ENCODE measurements at places on chromosomes 12 and 14.

DNA sequence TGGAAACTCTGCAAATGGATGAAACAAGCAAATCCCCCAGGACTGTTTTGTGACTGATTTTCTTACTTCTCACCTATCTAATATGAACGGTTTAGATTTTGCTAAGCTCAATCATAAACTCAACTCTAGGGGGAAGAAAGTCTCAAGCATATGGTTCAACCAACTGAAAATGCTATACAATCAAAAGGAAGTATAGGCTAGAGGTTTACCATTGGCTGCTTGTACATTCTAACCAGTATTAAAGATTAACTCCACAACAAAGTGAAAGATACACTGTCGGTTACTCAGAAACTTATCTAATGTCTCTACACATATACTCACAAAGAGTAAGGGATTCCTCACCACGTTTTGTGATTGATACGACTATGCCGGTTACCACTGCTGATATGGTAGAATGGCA lies 281.8 kb upstream of the SOX5 start:
- no peak for DNase-seq

- DNase-seq = peak; percentile 33
These were observed 131.5 kb downstream of the GPR135 start for GRCh38 chr14:59333668-59334067.

- no peak for DNase-seq
These were observed 538.7 kb upstream of the TMEM132C start for GRCh38 chr12:127728285-127728684.

- DNase-seq = no peak
These were observed 211.7 kb upstream of the FKBP4 start for GRCh38 chr12:2583091-2583497.

DNA sequence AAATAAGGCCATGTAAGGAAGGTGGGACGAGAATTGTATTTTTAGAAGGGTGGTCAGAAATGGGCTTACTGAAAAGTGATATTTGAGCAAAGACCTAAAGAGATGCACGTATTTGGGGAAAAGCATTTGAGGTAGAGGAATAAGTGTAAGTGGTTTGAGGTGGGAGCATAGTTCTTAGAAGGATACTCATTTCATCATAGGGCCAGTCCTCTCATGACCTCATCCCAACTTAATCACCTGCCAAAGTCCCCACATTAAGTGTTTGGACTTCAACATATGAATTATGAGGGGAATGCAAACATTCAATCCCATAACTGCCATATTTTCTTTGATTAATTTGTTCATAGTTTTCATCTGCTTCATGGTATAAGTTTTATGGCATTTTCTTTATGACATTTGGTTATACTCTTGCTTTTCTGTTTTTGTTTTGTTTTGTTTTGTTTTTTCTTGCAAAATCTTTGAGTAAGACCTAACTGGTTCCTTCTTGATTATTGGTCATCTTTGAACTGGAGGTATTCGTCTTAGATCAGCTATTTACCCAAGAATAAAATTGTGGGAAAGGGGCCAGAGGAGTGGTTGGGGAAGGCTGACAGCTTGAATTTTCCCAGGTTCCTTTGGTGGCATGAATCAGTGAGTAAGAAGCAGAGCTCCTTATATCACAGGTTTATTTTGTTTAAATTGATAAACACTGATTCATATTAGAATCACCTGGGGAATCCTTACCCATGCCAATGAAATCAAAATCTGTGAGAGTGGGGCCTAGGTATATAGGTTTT lies 24.2 kb downstream of the GNPNAT1 start:
- no peak for DNase-seq

DNA sequence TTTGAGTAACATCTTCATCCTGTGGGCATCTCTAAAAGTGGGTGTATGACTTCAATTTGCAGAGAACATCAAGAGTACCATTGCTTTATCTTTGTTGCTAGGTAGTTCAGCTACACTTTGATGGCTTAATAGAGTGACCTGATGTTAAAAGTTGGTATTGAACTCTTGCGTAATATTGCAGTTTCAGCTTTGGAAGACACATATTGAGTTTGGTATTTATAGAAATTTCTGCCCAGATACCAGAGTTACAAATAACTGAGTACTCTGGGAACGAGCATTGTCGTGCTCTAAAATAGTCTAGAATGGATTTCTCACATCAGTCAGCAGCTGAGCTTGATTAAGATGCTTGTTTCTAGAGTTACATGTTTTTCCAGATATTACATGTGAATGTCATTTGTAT lies 24.8 kb upstream of the AKAP5 start:
- no peak for DNase-seq

DNA sequence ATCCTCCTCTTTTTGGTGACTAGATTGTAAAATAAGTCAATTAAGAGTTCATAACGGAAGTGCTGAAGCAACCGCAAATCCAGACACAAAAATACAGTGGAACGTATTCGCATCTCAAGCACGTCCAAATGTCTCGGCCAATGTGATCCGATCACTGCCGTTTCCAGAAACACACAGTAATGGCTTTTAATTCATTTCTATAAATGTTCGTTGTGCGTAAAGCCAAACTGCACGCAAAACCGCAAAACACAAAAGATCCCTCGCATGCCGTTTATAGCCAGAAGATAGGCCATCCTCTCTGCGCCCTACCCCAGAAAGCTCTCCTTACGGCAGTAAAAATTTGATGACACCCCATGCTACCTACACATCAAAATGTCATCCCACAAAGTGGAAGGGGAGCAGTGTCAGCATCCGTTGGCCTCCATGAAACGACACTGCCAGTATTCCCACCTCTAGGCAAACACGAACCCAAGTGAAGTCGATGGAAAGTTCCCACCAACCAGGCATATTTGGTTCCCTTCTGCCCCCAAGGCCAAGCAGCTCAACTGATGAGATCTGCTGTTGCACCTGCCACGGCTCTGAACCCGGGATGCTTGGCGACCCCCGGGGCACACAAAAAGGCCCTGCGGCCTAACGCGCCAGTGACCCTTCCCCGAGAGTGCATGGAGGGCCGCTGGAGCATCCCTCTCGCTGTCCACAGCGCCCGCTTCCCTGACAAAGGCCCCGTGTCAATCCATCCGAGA lies 1.4 kb downstream of the HECTD4 start:
- DNase-seq = no peak

DNA sequence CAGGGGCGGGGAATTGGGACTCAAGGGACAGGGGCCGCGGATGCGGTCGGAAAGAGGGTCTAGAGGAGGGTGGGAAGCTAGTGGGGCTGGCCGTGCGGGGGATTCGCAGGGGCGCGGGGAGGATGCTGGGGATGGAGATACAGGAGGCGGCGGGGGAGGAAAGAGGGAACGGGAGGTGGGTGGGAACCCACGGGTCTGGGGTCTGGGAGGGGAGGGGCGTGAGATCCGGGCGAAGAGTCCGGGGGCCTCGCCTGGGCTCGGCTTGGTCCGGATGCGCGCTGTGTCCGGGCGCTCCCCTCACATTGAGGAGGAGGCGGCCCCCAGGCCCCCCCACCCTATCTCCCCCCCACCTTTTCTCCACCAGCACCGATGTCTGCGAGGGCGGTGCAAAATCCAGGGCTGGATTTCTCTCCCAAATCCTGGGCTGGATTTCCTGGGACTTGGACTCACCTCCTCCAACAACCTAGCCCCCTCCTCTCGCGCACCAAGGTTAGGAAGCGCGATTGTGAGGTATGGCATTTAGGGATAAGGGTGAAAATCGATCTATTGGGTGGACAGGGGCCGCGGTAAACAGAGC lies at the start of gene AGAP2:
TSS of gene AGAP2 (minus strand) at position 82 of the 577 bp plus-strand sequence. CDS start 496 bp downstream, outside the sequence.
- no peak for DNase-seq

DNA sequence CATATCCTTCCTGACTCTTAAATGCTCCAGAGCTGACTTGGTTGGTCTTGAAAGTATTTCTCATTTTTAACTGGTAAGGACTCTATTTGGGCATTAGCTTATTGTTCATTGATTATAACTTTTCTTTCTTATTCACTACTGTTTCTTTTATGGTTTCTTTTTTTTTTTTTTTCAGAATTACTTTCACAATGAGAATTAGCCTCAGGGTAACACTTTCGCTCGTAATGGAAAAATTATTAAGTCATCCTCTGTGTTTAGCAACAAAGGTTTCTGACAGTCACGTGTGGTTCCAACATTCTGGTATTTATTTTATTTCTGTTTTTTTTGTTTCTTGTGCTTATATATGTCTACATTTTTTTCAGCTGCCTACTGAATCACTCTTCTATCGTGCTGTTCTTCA lies 80.0 kb downstream of the METTL25 start:
- DNase-seq = no peak

Data from gastrocnemius medialis (tissue), 4 donors.